ENCODE measurements at places on chromosomes 7 and 10. TPM values are rescaled to one million over a fixed set of nuclear protein-coding genes. Genes with fewer than 3 reads are reported as not detected.

Gene KLF14
- not detected for total RNA-seq

Gene NUTM2E
- 0.79 TPM for total RNA-seq

Gene PDE6C
- total RNA-seq = not detected

Gene ARHGAP22
- total RNA-seq = 6.2 TPM

Gene POR
- 40.3 TPM for total RNA-seq

Gene ZNF804B
- 5.5 TPM for total RNA-seq

Gene SHTN1
- total RNA-seq = 17.0 TPM

Gene KIAA1217
- total RNA-seq = 15.3 TPM

Gene BCAP29
- total RNA-seq = 85.4 TPM

Gene ANKRD61
- total RNA-seq = 0.20 TPM

Gene TECTB
- 0.30 TPM for total RNA-seq

Gene CLDN4
- total RNA-seq = 2.6 TPM

Gene CYP3A5
- total RNA-seq = 7.2 TPM

Gene GJD4
- total RNA-seq = 0.20 TPM

Gene NPM3
- 20.0 TPM for total RNA-seq

Gene OR6V1
- not detected for total RNA-seq

Gene HUS1
- total RNA-seq = 18.7 TPM

Gene CISD1
- total RNA-seq = 69.5 TPM

Gene SEMA3C
- total RNA-seq = 153 TPM

Gene CYP17A1
- 0.79 TPM for total RNA-seq

Gene KCNMA1
- 95.0 TPM for total RNA-seq

Gene PTF1A
- total RNA-seq = 0.22 TPM

Gene TLL2
- total RNA-seq = 4.4 TPM

Gene PKD1L1
- 0.44 TPM for total RNA-seq

All from spinal cord (tissue), 10 donors.